ENCODE measurements at places on chromosomes 4 and X.

DNA sequence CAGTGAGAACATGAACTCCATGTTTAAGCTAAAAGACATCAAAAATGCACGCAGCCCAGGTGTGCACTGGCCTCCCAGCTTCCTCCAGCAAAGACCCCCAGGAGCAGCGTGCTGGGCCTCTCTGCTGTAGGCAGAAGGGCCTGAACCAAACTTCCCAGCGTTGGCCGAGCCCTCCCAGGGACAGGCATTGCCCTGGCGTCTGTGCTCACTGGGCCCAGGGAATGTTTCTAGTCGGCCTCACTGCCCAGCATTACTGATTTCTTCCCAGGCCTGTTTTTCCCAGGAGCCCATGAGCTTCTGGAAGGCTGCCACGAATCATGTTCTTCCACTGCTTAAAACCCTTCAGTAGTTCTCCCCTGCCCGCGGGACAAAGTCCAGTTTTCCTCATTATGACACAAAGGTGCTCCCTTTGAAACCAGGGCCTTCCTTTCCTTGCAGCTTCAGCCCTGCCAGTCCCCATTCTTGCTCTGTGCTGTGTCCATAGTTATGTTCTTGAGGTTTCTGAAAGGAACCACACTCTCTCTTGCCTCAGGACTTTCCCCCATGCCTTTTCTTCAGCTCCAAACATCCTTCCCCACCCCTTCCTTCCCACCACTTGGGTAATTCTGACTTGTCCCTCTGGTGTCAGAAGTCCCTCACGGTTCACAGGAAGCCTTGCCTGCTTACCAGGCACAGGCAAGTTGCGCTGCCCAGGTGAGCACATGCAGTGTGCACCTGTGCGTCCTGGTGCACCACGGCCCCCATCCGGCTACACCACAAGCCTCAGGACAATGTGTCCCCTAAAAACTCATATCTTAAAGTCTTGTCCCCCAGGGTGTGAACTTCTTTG is 93.4 kb upstream of the ENPP6 start:
- no peak for DNase-seq

DNA sequence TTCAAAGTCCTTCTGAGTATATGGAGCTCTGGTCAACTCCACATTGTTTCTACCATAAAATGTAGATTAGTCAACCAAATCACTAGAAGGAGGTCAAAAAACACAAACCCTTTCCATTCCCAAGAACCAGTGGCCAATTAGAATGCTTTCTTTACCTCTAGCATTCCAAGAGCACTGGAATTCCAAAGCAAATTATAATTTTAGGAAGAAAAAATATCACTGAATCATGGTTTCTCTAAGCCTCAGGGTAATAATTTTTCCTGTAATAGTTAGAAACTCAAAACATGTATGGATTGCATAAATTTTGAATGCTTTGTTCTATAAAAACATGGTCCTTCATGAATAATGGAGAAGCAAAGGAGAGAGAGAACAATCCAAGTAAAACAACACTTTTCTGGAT is 39.5 kb downstream of the LEF1 start:
- DNase-seq: no peak

DNA sequence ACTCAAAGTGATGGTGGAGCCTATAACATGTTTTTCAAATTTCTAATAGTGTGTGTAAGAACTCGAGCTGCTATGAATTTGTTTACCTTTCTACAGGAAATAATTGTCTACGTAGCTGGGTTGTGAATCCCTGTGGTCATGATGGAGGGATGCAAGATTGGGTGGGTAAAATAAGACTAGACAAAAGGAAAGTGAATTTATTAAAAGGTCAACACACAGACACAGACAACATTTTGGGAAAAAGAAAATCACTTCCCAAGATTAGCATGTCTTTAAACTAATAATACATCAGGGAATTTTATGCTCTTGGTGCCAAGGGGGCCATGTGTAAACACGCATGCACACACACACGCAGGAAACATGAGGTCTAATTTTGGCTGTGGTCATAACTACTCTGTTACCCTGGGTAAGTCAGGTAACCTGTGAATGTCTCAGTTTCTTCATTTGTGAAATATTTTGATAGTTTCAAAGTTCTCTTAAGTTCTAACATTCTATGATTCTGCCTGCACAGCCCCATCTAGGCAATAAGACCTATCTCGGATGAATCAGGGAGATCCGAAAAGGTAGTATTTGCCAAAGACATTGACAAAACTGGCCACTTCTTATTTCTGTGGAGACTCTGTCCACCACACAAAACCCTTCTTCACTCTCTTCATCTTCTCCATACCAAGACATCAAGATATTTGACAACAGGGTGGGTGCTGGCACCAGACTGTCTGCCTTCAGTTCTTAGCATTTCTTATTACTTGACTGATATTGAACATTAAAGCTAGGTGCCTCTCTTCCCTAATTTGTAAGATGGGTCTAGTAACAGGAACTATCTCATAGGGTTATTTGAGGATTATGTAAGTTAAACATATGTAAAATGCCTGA is 1.6 kb upstream of the UNC5C start:
- DNase-seq: no peak

GRCh38 chr4:133157460-133158160 is 8.5 kb downstream of the PCDH10 start:
- no peak for DNase-seq

- DNase-seq: no peak
Measured at GRCh38 chr4:59091146-59092142, 1981.3 kb upstream of the IGFBP7 start.

GRCh38 chr4:121648516-121648915 is 48.3 kb downstream of the ANXA5 start:
- no peak for DNase-seq

DNA sequence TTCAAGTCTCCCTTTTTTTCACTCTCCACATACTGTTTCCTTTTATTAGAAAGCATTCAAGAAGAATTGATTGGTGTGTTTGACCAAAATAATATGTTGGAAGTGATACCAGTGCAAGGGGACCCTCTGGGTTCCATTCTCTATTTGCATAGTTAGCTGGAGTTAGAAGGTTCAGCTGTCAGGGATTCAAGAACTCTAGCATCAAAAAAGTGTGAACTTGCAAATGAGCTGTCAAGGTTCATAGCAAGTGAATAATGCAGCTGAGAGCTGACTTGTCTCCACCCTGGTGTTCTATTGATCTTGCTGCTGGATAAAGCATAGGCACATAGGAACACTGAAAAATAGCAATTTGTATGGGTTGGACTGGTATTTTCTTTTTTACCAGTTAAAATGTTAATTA is 73.2 kb downstream of the SORBS2 start:
- DNase-seq: no peak

DNA sequence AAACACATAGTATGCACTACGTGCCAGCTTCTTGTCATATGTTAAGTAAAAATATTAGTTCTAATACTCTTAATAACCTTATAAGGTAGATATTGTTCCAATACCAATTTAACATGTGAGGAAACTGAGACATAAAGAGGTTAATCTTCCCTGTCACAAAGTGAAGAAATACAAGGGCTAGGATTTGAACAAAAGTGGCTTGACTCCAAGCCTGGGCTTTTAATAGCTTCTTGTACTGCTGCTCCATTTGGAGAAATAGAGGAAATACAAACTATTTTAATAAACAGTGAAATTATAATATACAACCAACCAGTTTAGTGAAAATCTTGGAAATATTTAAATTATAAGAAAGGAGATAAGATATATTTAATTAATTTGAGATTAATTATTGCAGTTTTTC is 33.2 kb downstream of the TLL1 start:
- no peak for DNase-seq

DNA sequence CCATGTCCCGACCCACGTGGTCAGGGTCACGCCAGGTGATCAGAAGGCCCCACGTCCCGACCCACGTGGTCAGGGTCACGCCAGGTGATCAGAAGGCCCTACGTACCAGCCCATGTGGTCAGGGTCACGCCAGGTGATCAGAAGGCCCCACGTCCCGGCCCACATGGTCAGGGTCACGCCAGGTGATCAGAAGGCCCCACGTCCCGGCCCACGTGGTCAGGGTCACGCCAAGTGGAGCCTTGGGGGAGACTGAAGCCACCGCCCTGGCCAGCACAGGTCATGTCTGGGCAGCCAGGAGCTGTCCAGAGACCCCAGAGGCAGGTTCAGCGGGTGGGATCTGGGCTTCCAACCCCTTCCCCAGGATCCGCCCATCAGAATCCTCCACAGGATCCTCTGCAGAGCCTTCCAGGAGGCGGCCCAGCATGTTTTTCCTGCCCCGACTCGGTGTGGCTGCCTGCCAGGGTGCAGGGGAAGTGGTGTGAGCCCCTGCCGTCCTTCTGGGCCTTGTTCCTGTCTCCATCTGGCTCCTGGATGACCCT is 58.4 kb downstream of the FAM53A start:
- no peak for DNase-seq

GRCh38 chr4:145870155-145871020 is 68.2 kb downstream of the ZNF827 start:
- DNase-seq: no peak

GRCh38 chr4:38314663-38315062 is 349.3 kb upstream of the KLF3 start:
- no peak for DNase-seq

DNA sequence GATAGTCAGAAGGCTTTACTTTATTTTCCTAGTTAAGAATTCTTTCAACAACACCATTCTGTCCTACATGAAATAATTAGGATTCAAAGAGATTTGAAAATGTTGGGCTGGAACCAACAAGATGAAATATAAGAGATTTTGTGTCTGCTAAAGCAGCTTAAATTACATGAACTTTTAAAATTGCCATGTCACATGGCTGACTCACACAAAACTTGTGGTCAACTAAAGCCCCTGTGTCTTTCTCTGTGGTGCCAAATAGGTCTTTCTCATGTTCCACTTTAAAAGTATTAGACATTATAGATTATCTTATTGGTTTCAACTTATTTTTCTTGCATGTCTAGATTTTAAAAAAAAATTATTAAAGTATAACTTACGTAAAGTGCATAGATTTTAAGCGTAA is 60.8 kb upstream of the FHL1 start:
- DNase-seq: no peak

GRCh38 chrX:39888730-39889129 is 209.0 kb downstream of the BCOR start:
- DNase-seq: no peak
